Suprapubic skin (tissue), 4 donors: ENCODE measurements at places on chromosomes 7 and 10. TPM values are rescaled to one million over a fixed set of nuclear protein-coding genes. Genes with fewer than 3 reads are reported as not detected.

GRCh38 chr10:77836299-77836820, 90.2 kb downstream of the DLG5 start:
- H3K4me1 ChIP-seq: peaks cover 12% of the 10 kb centered on the region
- no peak overlapping the region for H3K4me3 ChIP-seq
- no peak for DNase-seq
- peaks cover 80% of the 10 kb centered on the region for H3K36me3 ChIP-seq
- no peaks in the 10 kb centered on the region for H3K27me3 ChIP-seq
- peak overlapping the region; percentile 67 for H3K27ac ChIP-seq

DNA sequence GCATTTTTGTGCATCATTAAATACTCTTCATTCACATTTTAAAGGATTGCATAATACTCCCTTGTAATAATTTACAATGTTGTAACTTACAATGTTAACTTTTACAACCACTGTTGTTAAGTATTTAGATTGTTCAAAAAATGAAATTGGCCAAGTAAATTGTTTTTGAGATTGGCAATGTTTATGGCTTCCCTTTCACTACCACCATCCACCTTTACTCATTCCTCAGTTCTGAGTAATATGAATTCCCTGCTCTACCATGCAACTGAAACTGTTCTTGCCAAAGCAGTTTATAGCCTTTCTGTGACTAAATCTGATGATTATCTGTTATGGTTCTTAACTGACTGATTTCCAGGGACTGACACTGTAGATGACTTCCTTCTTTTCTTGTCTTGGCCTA, 80.5 kb upstream of the TMEM106B start:
- H3K4me3 ChIP-seq: no peak overlapping the region
- no peaks in the 10 kb centered on the region for H3K36me3 ChIP-seq
- DNase-seq: no peak
- H3K27ac ChIP-seq: no peak overlapping the region

SMO gene
- total RNA-seq: 34.5 TPM

DNA sequence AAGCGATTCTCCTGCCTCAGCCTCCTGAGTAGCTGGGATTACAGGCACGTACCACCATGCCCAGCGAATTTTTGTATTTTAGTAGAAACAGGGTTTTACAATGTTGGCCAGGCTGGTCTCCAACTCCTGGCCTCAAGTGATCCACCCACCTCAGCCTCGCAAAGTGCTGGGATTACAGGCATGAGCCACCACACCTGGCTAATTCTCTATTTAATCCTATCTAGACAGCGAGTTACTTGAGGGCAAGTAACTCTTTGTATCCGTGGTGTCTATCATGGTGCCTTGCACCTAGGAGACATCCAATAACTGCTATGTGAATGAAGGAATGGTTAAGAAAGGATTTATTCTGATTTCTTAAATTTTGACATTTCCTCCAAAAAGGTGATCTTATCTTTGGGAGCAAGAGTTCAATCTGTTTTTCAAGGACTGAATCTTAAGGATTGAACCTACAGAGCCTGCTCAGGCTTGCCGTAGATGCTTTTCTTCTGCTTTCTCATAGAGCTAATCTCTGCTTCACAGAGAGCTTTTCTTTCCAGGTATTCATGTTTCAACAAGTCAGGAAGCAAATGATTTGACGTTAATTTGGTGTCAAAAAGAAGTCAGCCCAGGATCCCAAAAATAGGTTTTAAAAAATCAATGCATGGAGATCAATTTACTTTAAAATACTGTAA, 101.6 kb downstream of the CUL2 start:
- DNase-seq: peak; percentile 37
- no peaks in the 10 kb centered on the region for H3K36me3 ChIP-seq
- H3K4me1 ChIP-seq: peaks cover 4% of the 10 kb centered on the region
- H3K4me3 ChIP-seq: no peak overlapping the region
- H3K27me3 ChIP-seq: no peaks in the 10 kb centered on the region

- no peaks in the 10 kb centered on the region for H3K36me3 ChIP-seq
- no peak overlapping the region for H3K27ac ChIP-seq
- H3K4me1 ChIP-seq: no peaks in the 10 kb centered on the region
- no peak for DNase-seq
These were observed 737.0 kb downstream of the LRMDA start for GRCh38 chr10:76168437-76168836.

DNA sequence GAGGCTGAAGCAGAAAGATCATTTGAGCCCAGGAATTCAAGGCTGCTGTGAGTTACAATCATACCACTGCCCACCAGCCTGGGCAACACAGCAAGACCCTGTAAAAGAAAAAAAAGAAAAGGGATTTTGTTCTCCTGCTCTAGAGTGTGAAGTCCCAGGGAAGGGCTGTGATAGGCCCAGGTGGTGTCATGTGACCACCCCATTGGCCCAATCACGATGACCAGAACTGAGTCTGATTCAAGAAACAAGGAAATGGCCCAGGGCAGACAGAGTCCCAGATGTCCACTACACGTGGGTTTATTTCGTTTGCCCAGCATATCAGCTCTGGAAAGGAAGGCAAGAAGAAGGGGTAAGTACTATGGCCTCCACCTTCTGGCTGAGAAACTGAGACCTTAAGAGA, 81.3 kb upstream of the CUX1 start:
- peaks cover 5% of the 10 kb centered on the region for H3K27me3 ChIP-seq
- no peak overlapping the region for H3K4me3 ChIP-seq
- no peaks in the 10 kb centered on the region for H3K36me3 ChIP-seq
- DNase-seq: no peak
- H3K4me1 ChIP-seq: peaks cover 11% of the 10 kb centered on the region

DNA sequence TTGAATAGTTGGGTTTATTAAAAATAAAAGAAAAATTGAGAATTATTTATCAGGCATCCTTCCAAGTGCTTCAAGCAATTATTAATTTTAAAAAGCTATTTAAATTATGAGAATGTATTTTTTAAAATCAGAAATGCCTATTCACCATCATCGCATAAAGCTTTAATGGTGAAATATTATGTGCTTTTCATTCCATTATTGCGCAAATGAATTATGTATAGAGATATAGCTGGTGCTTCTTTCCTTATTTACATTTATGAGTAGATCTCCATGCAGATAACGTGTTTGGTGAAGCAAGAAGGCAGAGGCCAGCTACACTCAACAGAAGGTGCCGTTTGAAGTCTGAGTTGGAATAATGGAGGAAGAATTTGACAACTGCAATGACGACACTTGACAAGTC, 549.1 kb upstream of the DPP6 start:
- H3K27me3 ChIP-seq: no peaks in the 10 kb centered on the region
- H3K4me3 ChIP-seq: no peak overlapping the region
- H3K27ac ChIP-seq: no peak overlapping the region
- no peaks in the 10 kb centered on the region for H3K36me3 ChIP-seq

DNA sequence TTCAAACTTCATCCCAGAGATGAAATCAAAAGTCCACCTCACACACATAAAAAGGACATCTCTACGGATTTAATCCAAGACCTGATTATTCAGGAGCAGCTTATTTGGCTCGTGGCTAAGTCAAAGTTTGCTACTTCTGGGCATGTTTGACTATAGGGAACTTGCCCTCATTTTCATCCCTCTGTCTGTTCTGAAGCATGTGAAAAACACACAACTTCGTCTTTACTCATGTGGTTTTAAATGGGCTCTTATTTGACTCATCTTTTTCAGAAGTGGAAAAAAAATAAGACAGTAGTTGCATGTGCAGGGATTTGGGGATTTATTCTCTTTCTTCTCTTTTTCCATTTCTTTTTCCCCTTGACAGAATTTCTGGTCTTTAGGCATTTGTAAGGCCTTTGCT, 295.9 kb downstream of the TFEC start:
- no peak overlapping the region for H3K27ac ChIP-seq
- no peak overlapping the region for H3K4me3 ChIP-seq
- no peaks in the 10 kb centered on the region for H3K27me3 ChIP-seq
- H3K4me1 ChIP-seq: no peaks in the 10 kb centered on the region

- no peaks in the 10 kb centered on the region for H3K27me3 ChIP-seq
- no peaks in the 10 kb centered on the region for H3K36me3 ChIP-seq
- DNase-seq: peak; percentile 81
- H3K27ac ChIP-seq: no peak overlapping the region
- H3K4me3 ChIP-seq: no peak overlapping the region
- peaks cover 17% of the 10 kb centered on the region for H3K4me1 ChIP-seq
These were observed 46.6 kb downstream of the CDHR3 start for GRCh38 chr7:106009503-106010226.

DNA sequence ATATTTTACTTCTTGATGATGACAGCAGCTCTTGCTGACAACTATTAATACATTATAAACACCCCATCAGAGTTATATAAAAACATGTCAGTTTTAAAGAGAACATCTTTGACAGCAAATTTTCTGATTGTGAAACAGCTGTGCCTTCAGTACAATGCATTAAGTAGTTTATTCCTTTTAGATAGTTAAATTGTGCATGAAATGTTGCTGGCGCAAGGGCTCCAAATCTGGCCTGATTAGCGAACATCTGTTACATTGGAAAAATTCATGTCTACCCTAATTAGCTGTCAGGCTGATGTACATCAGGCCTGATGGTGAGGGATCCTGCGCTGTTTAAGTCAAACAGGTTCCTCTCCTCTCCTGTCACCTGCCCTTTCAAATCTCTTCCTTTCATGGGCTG, 171.9 kb upstream of the SP8 start:
- DNase-seq: no peak
- H3K36me3 ChIP-seq: no peaks in the 10 kb centered on the region
- H3K27me3 ChIP-seq: no peaks in the 10 kb centered on the region
- no peak overlapping the region for H3K27ac ChIP-seq
- H3K4me1 ChIP-seq: no peaks in the 10 kb centered on the region

- no peak overlapping the region for H3K27ac ChIP-seq
- peaks cover 60% of the 10 kb centered on the region for H3K36me3 ChIP-seq
- H3K4me1 ChIP-seq: no peaks in the 10 kb centered on the region
- no peak for DNase-seq
These were observed 52.2 kb downstream of the SND1 start for GRCh38 chr7:127704211-127704610.
